ENCODE measurements at places on chromosomes 6 and 20.

DNA sequence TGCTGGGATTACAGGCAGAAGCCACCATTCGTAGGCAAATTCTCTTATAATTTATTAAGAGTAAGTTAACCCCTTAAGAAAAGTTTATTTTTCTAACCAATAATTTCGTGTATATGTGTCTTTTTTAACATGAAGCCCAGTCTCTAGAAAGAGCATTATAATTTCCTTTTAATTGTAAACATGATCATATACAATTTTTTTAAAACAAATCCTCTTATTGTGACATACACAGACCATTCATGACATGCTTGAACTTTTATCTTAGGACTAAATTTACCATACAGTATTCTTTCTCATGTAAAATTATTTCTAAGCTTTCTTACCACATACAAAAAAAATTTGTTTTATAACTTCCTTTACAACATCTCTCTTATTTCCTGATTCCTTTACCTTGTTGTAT, 6.7 kb downstream of the ACOT13 start:
- DNase-seq: no peak

DNA sequence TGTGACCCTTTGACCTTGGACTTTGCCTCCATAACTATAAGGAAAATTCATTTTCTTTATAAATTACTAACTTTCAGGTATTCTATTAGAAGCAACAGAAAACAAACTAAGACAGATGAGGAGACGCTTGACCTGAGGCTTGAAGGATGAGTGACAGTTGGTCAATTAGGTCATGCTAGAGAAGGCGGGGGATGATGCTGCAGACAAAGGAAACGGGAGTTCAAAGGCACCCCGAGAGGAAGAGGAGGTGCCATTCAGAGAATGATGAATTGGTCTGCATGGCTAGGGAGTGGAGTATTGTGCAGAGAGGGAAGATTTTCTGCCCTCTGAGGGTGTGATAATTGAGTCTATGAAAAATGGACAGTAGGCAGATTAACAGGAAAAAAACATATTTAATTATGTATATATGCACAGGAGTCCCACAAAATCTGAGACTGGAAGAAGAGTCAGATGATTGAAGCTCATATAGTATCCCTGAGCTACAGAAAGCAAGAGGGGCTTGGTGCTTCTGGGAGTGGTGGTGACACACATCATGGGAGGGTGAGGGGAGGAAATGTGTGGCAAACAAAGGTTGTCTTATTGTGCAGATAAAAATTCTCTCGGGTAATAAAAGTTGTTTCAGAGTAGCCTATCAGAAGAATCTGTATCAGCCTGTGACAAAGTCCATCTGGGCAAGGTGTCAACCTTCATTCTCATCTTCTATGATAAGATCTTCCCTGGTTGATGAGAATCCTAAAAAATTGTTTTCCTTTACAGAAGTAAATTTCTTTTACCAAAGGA, 20.4 kb upstream of the FUCA2 start:
- DNase-seq: no peak

- DNase-seq: no peak
These were observed 158.2 kb upstream of the PRND start for GRCh38 chr20:4563534-4563933.

GRCh38 chr6:111759331-111759835, 113.9 kb downstream of the FYN start:
- peak; percentile 48 for DNase-seq

DNA sequence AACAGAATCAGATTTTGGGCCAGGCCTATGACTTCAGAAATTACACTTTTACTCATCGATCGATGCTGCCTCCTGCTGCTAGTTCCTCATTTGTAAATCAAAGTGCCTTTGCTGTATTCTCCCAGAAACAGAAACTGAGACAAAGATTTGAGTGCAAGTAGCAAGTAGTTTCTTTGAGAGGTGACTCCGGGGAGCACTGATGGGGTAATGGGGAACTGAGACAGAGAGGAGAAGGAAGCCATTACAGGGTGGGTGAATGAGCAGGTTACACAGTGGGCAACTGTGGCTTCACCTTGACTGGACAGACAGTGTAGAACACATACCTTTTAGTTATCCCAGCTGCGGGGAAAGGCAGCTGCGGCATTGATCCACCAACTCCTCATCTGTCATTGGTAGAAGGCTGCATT, 9.7 kb upstream of the CD40 start:
- DNase-seq: no peak

GRCh38 chr6:158910484-158911440, 89.2 kb downstream of the RSPH3 start:
- no peak for DNase-seq

- no peak for DNase-seq
These were observed 22.5 kb upstream of the HFE start for GRCh38 chr6:26064619-26065257.

GRCh38 chr6:7145885-7146828, 38.4 kb downstream of the RREB1 start:
- DNase-seq: peak; percentile 86

- DNase-seq: peak; percentile 76
These were observed 349.9 kb downstream of the ZFAND3 start for GRCh38 chr6:38169221-38169976.

DNA sequence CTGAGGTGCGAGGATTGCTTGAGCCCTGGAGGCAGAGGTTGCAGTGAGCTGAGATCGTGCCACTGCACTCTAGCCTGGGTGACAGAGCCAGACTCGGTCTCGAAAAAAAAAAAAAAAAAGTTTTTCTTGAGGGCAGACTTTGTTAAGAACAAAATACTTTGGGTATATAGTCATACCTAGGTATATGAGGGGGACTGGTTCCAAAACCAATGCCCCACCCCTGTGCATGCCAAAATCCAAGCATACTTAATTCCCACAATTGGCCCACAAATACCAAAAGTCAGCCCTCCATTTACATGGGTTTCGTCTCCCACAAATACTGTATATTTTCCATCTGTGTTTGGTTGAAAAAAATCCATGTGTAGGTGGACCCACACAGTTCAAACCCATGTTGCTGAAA, 119.9 kb downstream of the INSM1 start:
- no peak for DNase-seq

DNA sequence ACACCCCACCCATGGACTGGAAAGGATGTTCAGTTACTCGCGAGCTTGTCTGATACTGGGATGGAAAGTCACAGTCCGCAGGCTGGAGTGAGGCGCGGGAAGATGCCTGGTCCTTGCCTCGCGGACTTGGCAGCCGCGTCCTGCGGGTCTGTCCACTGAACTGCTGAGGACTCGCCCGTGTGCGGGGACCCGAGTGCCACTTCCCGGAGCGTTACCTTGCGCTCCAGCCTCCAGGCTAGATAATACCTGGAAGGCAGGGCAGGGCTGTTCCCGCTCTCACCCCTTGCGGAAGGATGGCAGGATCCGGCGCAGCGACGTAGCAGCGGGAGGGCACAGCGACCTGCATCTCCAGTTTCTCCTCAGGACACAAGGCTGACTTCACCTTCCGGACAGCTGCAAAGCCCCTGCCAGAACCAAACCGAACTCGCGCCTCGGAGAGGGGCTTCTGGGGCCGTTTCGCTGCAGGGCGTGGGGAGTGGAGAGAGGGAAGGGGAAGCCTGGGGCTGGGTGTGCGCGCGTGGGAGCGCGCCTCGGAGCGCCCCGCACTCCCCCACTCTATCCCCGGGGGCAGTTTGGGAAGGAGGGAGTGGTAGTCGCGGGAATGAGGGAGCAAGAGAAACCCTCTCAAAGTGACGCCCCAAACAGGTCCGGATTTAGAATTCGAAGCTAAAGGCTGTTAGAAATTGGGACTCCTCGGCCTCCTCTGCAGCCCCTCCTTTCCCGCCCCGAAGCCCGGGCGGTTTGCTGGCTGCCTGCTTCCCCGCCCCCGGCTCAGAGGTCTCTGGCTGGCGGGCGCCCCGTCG, at the start of gene KCNQ5:
TSS of gene KCNQ5 (plus strand) at position 774 of the 803 bp plus-strand sequence.
- peak; percentile 78 for DNase-seq

- DNase-seq: no peak
These were observed 55.8 kb downstream of the GTF2H5 start for GRCh38 chr6:158223926-158224325.

DNA sequence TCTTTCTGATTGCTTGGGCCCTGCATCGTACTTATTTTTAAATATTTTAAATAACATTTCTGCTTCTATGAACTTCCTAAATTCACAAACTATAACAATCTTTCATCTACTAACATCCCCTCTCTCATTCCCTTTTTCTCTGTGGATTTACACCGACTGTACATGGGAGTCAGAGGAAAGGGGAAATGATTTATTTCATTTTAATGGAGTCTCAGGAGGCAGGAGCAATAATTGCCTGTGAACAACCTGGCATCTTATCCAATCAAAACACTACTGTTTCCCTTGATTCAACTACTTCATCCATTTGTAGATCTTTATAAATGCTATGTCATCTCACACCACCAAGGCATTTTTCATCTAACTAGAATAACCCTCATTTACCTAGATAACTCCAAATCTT, 89.6 kb downstream of the FHL5 start:
- no peak for DNase-seq

- DNase-seq: no peak
These were observed 247.8 kb upstream of the ZFP64 start for GRCh38 chr20:52439375-52439774.

DNA sequence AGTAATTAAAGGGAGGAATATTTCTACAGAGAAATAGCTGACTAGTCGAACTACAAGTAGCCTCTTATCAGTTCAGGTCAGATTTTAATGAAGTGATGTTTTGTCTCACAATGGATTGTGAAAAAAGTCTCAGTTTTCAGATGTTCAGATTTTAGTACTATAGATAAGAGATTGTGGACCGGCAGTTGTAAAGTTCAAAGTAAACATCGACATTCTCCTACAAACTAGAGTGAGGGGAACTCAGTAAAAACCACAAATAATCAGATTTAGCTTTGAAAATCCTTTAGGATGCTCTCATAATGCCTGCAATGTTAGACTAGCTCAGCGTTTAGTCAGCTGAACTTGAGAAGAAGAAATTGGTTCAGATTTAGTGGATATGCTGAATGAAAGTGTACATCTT, 39.9 kb downstream of the RCAN2 start:
- DNase-seq: no peak

DNA sequence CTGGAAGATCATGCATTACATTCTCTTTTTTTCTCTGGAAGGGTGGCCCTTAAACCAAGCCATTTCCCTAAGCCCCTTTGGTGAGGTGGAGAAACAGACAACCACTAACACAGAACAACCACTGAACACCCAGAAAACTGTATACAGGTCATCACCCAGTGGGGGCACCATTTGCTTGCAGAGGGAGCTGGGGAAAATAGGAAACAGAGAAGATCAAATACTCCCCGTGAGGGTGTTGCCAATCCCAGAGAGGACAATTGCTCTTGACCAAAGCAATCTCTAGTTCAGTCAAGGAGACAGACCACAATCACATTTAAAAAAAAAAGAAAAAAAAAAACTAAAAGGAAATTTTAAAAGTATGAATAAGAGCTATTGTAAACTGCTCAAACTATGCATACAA, 865 bp upstream of the DAAM2 start:
- peak; percentile 91 for DNase-seq

DNA sequence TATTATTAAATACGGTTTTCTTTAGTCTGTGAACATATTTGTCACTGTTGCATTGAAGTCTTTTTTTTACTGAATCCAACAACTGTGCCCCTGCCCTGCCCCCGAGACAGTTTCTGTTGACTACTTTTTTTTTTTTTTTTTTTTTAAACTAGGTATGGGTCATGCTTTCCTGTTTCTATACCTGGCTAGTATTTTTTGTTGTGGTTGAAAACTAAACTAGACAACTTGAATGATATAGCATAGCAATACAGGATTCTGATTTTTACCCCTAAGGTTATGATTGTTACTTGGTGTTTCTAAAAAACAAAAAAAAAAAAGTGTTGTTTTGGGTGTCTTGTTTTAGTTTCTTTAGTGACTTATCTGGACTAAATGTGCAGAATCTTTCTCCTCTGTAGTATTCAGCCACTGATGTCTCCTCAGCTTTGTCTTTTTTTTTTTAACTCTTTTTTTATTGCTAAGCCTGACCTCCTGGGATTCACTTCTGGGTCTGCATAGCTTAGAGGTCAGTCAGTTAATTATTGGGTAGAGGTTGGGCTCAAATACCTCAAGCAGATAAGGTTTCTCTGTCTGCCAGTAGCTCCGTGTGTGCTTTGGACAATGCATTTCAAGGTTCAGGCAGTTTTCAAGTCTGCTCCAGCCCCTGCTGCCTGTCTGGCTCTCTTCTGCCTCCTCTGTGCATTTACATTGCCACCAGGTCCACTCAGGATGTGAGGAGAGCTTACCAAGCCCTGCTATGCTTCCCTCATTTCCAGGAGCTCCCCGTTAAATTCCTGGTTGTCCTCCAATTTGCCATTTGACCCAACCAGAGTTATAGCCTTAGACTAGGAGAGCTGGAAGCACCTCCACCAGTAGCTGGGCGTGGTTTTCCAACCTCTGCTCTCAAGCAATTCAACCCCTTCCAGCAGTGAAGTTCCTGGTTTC, 91.4 kb downstream of the SYNDIG1 start:
- no peak for DNase-seq

- DNase-seq: no peak
These were observed 90.1 kb downstream of the FOXO3 start for GRCh38 chr6:108650781-108651180.

DNA sequence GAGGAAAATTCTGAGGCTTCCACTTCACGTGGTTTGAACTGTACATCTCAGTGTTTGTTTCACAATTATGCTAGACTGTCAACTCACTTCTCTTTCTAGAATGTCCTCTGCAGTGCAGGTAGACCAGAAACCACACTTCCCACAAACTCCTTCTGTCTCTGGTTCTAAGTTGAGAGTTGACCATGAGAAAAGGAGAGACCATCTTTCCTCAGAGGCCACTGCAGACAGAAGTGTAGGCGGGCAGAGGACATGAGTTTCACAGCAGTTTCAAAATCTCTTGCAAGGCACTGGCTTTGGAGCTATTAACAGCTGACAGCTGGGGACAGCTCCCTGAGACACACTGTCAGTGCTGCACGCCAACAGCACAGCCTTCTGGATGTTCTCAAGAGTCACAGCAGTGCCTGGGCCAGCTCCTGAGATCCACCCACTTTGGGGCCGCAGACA, 55.4 kb upstream of the MOXD1 start:
- no peak for DNase-seq

- DNase-seq: no peak
These were observed 813.4 kb downstream of the MAFB start for GRCh38 chr20:39875492-39876110.

DNA sequence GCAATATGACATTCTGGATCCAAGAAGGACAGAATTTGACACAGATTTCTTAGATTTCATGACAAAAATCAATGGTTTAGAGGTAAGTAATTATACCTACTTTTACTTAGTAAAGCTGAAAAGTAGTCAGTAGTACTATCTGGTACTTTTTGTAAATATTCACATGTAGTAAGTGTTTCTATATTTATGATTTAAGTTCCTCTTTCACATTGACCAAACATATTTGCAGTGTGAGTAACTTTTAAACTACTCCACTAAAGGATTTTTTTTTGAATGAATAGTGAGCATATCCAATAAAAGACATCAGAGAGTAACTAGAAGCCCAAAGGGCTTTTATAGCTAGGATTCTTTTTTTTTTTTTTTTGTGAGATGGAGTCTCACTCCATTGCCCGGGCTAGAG, 60.8 kb downstream of the DNAH8 start:
- no peak for DNase-seq

DNA sequence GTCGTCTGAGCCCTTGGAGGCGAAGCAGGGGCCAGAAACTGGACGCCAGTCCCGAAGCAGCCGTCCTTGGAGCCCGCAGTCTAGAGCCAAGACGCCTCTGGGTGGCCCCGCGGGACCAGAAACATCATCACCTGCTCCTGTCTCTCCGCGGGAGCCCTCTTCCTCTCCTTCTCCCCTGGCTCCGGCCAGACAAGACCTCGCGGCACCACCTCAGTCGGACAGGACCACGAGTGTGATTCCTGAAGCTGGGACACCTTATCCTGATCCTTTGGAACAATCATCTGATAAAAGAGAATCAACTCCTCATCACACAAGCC, 416 bp downstream of the RSPH4A start:
- peak; percentile 35 for DNase-seq
